ENCODE measurements at places on chromosomes 5 and 9.

DNA sequence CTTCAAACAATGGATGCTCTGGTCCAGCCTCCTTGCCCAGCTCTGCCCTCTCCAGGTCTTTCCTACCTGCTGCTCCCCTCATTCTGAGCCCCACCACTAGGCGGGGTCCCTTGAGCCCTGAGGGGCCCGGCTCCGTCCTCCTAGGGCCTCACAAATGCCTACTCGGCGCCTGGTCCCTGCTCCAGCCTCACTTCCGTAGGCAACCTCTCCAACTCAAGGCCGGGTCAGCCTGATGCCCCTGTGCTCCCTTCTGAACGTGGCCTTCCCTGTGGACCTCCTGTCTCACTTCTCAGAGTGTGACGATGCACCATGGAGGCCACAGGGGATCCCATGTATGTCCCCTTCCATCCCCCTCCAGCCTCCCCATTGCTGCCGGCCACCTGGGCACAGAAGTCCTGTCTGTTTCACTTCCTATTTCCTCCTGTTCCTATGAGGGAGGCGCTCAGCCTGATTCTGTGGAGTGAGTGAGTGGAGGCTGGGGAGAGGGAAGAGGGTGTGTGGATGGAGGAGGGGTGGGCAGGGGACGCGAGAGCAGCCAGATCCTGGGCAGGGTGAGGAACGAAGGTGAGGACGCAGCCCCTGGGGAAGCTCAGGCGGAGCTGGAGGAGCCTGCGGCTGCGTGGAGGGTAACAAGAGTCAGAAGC is 127.2 kb upstream of the FAM120A start:
- no peaks in the 10 kb centered on the region for H3K36me3 ChIP-seq
- no peak overlapping the region for H3K4me3 ChIP-seq
- H3K27ac ChIP-seq: no peak overlapping the region
- no peaks in the 10 kb centered on the region for H3K4me1 ChIP-seq
- peaks cover 6% of the 10 kb centered on the region for H3K27me3 ChIP-seq
- no peak for DNase-seq

- DNase-seq: no peak
- no peak overlapping the region for H3K4me3 ChIP-seq
- no peak overlapping the region for H3K27ac ChIP-seq
- H3K27me3 ChIP-seq: peaks cover 37% of the 10 kb centered on the region
These were observed 137.0 kb downstream of the MRPL36 start for GRCh38 chr5:1662559-1663085.

- H3K27ac ChIP-seq: peak overlapping the region; percentile 98
- DNase-seq: no peak
These were observed 157.2 kb upstream of the DMRT1 start for GRCh38 chr9:684054-684890.

GRCh38 chr9:31023847-31024246 is 1360.6 kb upstream of the ACO1 start:
- no peaks in the 10 kb centered on the region for H3K27me3 ChIP-seq
- H3K4me1 ChIP-seq: no peaks in the 10 kb centered on the region
- no peak overlapping the region for H3K27ac ChIP-seq
- no peaks in the 10 kb centered on the region for H3K36me3 ChIP-seq

DNA sequence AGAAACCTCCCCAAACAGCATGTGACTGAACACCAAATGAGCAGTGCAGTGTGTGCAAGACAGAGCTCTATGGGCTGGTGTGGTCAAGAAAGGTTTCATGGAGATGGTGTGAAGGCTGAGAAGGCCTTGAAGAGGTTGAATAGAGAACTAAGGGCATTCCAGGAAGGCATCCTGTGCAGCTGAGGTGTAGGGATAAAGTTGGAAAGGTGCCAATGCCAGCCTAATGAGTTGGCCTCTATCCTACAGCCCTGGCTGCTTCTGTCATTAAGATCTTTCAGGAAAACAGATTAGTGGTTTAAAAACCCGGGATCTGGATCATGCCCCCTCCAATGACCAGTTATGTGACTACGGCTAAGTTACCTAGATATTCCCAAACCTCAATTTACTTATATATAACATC is 4.0 kb downstream of the HDAC3 start:
- no peak overlapping the region for H3K4me3 ChIP-seq
- H3K27ac ChIP-seq: no peak overlapping the region
- no peaks in the 10 kb centered on the region for H3K27me3 ChIP-seq
- H3K36me3 ChIP-seq: peaks cover 21% of the 10 kb centered on the region
- DNase-seq: no peak
